ENCODE measurements at places on chromosomes 1 and 21.

DNA sequence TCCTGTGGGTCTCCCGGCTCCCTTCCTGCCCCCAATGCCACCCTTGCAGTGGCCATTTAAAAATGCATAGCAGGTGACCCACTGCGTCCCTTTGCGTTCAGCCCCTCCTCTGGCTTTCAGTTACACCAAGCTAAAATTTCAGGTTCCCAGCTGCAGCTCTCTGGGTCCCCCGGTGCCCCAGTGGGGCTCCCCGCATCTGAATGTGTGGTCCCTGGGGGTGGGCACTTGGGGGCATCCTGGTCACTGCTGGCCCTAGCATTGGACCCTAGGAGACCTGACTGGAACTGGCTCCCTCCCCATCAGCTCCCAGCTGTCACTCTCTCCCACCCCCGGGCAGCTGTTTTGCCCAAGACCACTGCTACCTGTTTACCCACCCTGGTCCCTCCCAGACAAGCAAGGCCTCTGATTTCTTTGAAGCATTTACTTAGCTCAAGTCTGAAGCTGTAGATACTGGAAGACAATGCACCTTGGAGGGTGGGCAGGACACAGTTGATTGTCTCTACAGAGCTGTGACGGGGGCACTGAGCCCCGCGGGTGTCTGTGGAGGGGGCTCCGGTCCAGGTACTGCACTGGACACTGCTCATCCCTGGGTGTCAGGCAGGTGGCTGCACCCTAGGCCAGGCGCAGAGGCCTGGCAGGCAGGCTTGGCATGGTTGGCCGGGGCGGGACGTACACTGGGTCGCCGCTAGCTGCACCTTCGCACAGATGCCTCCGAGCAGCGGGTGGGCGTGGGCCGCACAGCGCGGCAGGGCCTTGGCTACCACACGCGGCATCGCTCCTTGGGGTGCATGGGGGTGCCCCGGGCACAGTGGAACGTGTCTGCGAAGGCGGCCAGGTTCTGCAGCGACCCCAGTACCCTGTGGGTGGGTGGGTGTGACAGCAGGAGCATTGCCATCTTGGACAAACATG lies 3.9 kb downstream of the PRXL2B start:
- DNase-seq: no peak

DNA sequence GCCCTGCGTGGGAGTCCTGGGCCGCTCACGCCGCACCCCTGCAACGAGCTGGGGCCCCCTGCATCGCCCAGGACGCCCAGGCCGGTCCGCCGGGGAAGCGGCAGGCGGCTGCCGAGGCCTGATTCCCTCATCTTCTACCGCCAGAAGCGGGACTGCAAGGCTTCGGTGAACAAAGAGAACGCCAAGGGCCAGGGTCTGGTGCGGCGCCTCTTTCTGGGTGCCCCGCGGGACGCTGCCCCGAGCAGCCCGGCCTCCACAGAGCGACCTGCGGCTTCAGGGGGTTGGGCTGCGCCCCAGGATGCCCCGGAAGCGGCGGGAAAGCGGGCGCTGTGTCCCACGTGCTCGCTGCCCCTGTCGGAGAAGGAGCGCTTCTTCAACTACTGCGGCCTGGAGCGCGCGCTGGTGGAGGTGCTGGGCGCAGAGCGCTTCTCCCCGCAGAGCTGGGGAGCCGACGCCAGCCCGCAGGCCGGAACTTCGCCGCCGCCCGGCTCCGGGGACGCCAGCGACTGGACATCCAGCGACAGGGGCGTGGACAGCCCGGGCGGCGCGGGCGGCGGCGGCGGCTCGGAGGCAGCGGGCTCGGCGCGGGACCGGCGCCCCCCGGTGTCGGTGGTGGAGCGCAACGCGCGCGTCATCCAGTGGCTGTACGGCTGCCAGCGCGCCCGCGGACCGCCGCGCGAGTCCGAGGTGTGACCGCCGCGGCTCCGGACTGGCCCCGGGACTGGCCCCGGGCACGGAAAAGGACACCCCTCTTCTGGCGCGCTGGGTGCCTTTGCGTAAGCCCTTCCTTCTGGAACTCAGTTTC lies 2.7 kb downstream of the FAM110D start:
- DNase-seq: no peak

GRCh38 chr1:239570878-239571277 lies 184.5 kb downstream of the CHRM3 start:
- DNase-seq: no peak

DNA sequence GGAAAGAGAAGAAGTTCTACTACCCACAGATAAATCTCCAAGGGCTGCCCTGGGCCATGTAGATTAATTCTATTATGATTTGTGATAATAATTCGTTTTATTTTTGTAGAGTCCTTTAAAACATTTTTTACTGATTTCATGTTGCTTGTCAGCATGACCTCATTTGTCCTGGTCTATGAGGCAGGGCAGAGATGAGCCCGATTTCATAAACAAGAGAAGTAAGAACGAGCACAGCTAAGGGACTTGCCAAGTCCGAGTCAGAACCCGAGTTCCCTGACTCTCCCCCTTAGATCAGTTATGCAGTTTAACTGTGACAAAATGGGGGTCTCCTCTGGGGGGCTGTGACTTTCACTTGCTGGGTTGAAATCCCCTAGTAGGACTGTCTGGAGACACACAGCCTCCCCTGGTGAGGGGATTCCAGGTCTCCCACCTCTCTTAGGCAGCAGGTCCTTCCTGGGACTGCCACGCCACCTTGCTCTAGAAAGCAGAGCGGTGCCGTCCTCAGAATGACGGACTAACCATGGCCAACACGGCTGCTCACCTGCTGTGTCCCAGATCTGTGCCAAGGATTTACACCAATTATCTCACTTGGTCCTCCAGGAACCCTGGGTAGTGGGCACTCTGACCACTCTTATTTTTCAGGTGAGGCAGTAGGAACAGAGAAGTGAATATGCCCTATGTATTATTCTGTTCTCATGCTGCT lies 31.0 kb upstream of the SOX13 start:
- no peak for DNase-seq

- DNase-seq: no peak
Measured at GRCh38 chr1:237769916-237770315, 120.8 kb downstream of the ZP4 start.

GRCh38 chr1:58848818-58849411 lies 65.1 kb upstream of the JUN start:
- no peak for DNase-seq

DNA sequence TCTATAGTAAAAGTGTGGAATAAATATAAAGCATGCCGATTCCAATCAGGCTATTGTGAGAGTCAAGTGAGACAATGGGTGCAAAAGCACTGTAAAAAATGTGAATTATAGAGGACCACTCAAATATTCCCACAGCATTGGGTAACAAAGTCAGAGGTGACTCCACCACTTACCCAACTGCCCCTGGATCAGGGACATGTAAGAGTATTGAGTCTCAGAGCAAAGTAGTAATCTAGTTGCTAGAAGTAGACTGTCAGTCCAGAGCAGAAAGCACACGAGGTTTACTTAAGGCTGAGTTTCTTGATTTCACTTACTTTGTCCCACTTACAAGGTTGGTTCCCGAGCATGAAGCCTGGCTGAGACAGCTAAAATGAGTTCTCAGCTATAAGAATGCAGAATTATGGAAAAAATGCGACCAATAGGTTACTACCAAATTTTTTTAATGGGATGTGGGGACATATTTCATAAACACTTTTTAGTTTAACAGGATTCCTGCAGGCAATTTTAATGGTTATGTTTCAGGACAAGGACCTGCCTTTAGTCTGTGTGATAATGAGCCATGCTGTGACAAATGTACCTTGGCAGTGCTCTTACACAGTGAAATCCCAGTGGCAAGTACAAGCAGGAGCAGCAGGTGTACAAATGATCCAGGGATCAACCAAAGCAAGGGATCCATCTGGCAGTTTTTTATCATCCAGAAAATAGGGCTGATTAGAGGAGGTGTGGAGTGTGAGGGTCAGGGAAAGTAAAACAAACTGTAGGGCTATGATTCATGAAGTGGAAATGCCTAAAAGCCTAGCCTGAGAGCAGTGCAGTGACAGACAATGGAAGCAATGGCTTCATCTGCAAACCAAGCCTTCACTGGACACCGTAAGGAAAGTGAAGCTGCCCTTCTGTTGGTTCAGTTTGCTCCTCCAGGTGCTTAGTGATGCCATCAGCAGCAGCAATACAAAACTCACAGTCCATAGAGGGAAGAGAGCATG lies 156.2 kb upstream of the SPAG17 start:
- DNase-seq: no peak

GRCh38 chr1:110370827-110371226 lies 20.0 kb downstream of the SLC16A4 start:
- no peak for DNase-seq
